Activated CD8-positive, alpha-beta memory T cell treated with anti-CD3 and anti-CD28 coated beads, Interleukin-2, amount 10 ng/mL, durations not matched to agents 7 days and 5 days (primary cell): ENCODE measurements at places on chromosomes 6 and 20. TPM values are rescaled to one million over a fixed set of nuclear protein-coding genes. Genes with fewer than 3 reads are reported as not detected.

GRCh38 chr6:20691185-20691584 lies 156.9 kb downstream of the CDKAL1 start:
- H3K4me1 ChIP-seq, result peaks cover 14% of the 10 kb centered on the region
- no peaks in the 10 kb centered on the region for H3K27me3 ChIP-seq
- DNase-seq, result no peak
- H3K27ac ChIP-seq, result no peak overlapping the region

DNA sequence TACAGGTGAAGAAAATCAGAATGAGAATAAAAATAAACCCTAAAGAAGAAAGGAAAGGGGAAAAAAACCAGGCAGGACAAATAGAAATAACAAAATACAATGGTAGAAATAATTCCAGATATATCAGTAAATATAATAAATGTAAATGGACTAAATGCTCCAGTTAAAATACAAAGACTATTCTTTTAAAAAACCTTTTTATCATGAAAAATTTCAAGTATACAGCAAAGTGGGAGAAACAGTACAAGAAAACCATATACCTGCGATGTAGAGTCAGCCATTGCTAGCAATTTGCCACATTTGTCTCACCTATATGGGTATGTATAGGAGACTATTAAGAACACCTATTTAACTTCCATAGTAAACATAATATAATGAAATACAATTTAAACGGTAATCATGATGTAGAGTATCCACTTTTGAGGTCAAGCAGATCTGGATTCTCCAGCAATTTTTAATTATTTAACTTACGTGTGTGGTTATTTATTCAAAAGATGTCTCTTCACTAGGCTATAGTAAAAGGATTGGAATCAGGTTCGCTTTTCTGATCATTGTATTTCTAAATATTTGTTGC lies 914 bp upstream of the VAPB start:
- DNase-seq, result no peak
- H3K4me3 ChIP-seq, result no peak overlapping the region
- peaks cover 32% of the 10 kb centered on the region for H3K4me1 ChIP-seq
- H3K36me3 ChIP-seq, result peaks cover 25% of the 10 kb centered on the region
- H3K27me3 ChIP-seq, result peaks cover 3% of the 10 kb centered on the region
- no peak overlapping the region for H3K27ac ChIP-seq

- peaks cover 5% of the 10 kb centered on the region for H3K4me1 ChIP-seq
- no peak overlapping the region for H3K27ac ChIP-seq
- H3K36me3 ChIP-seq, result peaks cover 6% of the 10 kb centered on the region
- no peak overlapping the region for H3K4me3 ChIP-seq
Measured at GRCh38 chr20:45727044-45727443, 4.9 kb downstream of the SPINT4 start.

- H3K4me3 ChIP-seq, result no peak overlapping the region
- DNase-seq, result no peak
- peaks cover 29% of the 10 kb centered on the region for H3K4me1 ChIP-seq
- no peaks in the 10 kb centered on the region for H3K27me3 ChIP-seq
- H3K27ac ChIP-seq, result no peak overlapping the region
Measured at GRCh38 chr6:148864941-148865340, 118.1 kb downstream of the UST start.

The WDR27 gene
- total RNA-seq, result 31.2 TPM

The ID4 gene
- total RNA-seq, result not detected

The ENPP5 gene
- not detected for total RNA-seq

The SLC52A3 gene
- total RNA-seq, result not detected

The SUMO4 gene
- total RNA-seq, result 7.4 TPM
